ENCODE measurements at places on chromosomes 7 and 10.

- no peak for DNase-seq
Observed at GRCh38 chr7:78350926-78351325, 552.4 kb downstream of the PHTF2 start.

DNA sequence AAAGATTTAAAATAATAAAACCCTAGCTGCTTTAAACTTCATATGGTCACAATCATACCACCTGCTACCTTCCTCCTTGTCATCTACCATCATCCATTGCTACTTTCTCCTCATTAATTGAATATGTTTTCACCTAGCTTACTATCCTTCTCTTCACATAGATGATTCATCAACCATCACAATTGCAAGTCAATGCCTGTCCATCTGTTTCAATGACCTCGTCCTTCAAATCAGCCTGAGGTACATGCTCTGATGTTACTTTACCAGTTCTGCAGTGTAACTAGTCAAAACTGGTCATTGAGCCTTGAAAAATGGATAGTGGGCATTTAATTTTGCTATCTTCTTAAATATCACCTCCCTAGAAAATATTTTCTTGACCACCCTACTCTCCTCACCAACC lies 164.7 kb downstream of the SEMA3E start:
- no peak for DNase-seq

- DNase-seq, result no peak
Observed at GRCh38 chr7:23385140-23385539, 85.2 kb downstream of the IGF2BP3 start.

DNA sequence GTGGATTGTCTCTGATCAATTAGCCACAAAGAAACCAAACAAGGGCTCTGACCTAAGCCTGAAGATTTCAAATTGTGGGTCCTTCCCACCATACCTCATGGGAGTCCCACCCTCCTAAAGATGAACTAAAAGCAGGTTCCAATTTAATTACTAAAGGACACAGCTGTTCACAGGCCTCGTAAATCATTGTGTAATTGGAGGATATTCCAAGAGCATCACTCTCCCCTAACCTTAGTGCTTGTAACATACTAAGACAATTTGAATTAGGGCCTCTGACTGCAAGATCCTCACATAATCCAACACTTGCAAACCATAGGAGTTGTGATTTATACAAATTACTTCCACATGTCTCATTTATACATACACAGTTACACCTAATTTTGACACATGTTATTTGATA lies 44.4 kb downstream of the FOXI2 start:
- DNase-seq, result no peak

DNA sequence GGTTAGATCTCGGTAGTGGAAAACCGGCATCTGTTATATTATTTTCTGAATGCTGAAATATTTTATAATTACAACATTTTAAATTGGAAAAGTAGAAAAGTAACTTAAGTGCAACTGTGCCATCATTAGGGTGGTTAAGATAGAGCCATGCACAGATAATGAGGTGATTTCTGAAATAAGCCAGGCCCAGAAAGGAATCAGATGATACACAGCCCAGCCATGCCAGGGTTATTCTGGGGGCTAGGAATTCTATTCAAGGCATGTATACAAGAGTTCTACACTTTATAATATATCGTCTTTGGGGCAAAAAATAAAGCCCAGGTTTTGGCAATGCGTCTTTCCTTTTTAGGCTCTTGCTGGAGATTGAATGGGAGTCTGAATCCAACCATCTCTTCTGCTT lies 128.7 kb downstream of the ITGB8 start:
- no peak for DNase-seq

DNA sequence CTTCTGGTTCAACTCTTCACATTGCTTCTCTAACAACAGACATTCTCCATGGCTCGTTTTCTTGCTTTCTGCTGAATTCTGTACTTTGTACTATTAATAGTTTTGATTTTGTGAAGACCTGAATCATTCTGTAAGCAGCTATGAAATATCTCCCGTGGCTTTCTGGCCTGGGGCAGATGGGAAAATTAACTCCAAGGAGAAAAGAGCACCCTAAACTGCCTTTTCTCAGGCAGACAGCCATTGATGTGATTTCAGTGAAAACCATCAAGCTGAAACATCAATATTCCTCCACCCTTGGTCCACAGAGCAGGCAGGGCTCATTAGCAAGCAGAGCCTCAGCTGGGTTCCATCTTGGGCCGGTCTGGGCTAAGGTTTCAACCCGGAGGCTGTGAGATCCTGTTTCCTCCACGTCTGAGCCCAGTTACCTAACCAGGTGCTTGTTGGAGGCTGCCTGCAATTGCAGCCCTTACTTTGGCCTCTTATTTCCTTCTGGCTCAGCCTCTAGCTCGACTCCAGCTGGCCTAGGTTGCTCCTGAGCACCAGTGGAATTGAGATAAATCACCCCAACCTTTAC lies 21.1 kb upstream of the EZH2 start:
- DNase-seq, result no peak

- no peak for DNase-seq
Observed at GRCh38 chr10:119550827-119551226, 8.3 kb upstream of the RGS10 start.

- no peak for DNase-seq
Observed at GRCh38 chr7:140155428-140155827, 21.4 kb downstream of the KDM7A start.

DNA sequence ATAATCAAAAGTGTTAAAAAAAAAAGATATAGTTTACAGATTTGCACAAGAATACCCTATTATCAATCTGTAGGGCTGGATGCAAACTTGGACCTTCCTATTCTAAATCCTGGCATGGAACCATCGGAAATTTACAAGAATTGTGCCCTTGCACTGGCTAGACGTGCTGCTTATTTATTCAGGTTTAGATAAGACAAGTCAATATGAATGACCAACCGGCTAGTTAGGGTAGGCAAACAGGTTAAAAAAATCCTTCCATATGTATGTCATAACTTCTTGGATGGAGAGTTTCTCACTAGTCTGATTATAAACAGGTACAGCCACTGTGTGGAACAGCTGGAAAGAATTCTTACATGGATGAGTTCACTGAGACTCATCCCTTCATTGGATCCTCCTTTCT lies 41.4 kb downstream of the PKD1L1 start:
- DNase-seq, result no peak

DNA sequence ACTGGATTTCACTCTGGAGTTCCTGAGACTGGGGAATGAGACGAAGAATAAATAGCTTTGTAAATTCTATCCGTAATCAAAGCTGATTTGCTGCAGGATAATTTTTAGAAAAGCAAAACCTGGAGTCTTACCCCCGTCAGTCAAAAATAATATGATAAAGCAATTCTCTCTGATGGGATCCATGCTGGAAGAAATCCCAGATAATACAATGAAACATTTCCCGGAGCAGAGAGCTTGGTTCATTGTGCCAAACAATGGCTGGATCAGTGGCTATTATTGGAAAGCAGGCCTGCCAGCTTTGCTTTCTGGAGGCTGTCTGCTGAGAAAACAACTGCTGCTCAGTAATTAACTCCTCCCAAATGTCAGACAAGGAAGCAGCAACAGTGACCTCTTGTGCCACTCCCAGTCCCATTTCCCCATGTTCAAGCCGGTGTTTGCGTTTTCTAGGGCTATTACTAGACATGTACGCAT lies 609.4 kb upstream of the PCDH15 start:
- no peak for DNase-seq

GRCh38 chr7:82017334-82017943 lies 247.6 kb upstream of the HGF start:
- no peak for DNase-seq

DNA sequence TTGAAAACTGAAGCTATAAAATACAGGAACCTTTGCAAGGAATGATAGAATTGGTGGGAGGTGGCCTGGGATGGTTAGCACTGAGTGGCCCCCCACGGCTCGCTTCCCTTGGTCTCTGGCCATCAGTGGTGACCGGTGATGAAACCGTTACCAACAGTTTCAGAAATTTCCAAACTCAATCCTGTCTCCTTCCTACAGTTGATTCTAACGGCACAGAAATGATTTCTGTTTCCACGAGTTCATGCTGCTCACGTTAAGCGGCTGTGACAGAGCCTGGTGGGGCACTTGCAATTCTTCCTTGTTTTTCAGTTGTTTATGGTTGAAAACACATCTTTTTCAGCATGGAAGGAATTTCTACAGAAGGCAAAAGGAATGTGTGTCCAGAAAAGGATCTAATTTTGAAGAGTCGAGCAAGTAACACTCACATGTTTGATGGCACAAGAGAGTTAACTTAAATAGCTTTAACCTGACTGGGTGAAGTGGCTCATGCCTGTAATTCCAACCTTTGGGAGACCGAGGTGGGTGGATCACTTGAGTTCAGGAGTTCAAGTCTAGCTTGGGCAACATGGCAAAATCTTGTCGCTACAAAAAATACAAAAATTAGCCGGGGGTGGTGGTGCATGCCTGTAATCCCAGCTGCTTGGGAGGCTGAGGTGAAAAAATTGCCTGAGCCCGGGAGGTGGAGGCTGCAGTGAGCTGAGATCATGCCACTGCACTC lies 100.1 kb downstream of the DNAJB6 start:
- DNase-seq, result no peak

- DNase-seq, result no peak
Observed at GRCh38 chr10:106267591-106267990, 896.9 kb downstream of the SORCS1 start.

DNA sequence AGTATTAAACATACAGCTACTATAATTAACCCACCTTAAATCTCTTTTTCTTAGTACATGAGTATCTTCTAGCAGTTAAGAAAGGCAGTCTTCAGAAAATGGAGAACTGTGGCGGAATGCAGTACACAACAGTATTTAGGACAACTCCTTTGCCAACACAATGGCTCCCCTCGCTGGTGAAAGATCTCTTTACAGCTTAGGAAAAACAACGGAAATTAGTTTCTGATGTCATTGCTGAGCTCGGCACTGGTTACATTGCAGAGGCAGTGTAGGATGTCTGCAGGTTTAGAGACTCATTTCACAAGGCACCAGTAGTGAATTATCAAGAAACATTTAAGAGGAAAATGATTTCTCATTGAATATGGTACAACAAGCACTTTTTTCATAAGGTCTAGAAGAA lies 43.4 kb downstream of the GLRX3 start:
- DNase-seq, result no peak

GRCh38 chr7:114934086-114934485 lies 12.2 kb downstream of the MDFIC start:
- DNase-seq, result no peak

- no peak for DNase-seq
Observed at GRCh38 chr7:24304494-24305095, 20.6 kb downstream of the NPY start.

DNA sequence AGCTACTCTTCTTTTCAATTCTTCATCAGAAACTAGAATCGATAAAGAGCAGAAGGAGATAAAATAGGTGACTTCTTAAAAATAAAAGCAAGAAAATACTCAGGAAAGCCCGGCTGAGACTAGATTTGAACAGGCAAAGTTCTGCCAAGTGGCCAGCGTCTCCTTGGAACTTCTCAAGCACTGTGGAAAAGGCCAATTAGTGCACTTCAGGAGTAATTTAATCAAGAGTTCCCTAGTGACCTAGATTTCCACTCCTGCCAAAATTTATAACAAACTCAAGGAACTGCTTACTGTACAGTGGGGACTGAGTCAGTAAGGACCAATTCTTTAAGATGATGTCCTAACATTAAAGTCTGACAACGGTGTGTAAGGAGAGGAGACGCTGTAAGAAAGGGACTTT lies 57.3 kb downstream of the CHCHD3 start:
- no peak for DNase-seq

GRCh38 chr7:132397070-132397469 lies 179.2 kb downstream of the PLXNA4 start:
- no peak for DNase-seq

DNA sequence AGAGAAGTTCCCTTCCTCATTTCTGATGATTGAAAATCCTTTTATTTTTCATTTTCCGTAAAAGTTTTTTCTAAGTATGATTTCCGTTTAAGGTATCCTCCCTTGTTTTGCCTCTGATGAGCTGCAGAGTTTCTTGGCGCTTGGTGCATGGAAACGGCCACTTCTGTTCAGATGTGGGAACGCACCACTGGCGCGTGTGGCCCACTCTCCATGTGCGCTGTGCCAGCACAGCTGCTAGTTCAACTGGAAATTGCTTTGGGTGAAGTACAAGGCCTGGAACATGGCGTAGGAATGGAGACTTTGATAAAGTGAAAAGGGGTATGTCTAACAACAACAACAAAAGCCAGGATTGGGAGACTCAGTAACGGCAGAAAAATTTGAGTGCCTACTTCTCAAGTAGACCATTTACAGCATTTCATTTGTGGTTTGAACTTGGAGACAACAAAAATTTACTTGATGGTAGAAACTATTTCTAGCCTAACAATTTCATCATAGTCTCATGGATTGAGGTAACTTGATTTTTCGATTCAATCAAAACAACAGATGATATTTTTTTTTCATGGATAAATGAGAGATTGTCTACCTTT lies 364.2 kb downstream of the SUGCT start:
- DNase-seq, result no peak

DNA sequence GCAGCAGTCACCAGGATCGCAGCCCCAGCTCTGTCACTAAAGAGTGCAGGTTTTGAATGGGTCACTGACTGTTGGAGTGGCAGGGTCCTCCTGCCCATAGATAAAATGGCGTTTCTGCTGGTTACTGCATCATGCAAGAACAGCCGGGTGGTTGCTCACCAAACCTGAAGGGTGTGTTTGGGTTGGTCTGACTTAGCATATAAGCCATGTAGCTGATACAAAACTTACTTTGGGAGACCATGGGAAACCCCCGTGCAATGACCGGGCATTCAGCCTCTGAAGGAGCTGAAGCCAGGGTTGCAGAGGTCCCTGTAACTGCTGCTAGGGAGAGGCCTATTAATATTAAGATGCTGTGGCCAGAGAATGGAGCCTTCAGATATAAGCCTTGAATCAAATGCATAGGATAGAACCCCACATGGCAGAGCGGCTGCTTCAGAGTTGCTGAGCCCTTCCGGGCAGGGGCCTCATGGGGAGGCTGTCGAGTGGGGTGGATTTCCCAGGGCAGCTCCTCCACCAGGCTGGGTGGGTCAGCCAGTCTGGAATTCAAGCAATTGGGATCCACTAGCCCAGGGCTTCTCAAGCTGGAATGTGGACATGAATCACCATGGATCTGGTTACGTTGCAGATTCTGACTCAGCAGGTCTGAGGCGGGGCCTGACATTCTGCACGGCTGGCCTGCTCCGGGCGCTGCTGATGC lies 70.9 kb upstream of the CTBP2 start:
- no peak for DNase-seq

All from stimulated activated CD8-positive, alpha-beta memory T cell treated with anti-CD3 and anti-CD28 coated beads, Interleukin-15, amount 100 ng/mL, for 24 hours (primary cell).